ENCODE measurements at places on chromosomes 6 and 20.

DNA sequence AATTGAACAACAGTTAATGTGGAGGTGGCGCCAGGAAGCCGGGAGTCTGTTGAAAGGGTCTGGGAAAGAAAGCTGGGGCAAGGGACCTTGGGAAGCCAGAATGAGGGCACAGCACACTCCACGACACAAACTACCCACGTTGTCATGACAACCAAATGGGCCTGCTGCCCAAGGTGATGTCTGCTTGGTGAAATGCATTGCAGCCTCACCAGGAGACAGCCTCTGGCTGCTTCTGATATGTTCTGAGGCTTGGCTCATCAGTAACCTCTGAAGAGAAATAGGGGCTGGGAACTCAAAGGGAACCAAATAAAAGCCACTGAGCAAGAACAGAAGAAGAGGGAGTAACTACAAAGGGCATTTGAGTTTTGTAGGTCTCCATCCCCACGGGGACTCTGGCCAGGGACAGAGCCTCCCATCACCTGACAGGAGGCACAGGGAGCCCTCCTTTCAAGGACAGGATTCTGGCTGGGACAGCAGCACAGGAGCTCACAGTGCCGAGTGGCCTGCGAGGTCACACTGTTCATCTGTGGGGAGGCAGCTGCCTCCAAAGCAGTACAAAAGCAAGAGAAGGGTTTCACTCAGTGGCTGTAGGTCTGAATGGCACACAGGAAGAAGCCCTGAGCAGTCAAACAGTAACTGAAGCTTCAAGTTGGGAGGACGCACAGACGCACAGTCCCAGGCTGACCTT lies 44.6 kb upstream of the KCNK16 start:
- DNase-seq: no peak

GRCh38 chr6:125201961-125202729 lies 48.6 kb downstream of the TPD52L1 start:
- peak; percentile 94 for DNase-seq

GRCh38 chr6:33450434-33450833 lies 3.9 kb upstream of the ZBTB9 start:
- no peak for DNase-seq

GRCh38 chr6:156308604-156309003 lies 468.6 kb upstream of the ARID1B start:
- no peak for DNase-seq

- DNase-seq: no peak
These were observed 7.1 kb downstream of the TRIM26 start for GRCh38 chr6:30206152-30206551.

DNA sequence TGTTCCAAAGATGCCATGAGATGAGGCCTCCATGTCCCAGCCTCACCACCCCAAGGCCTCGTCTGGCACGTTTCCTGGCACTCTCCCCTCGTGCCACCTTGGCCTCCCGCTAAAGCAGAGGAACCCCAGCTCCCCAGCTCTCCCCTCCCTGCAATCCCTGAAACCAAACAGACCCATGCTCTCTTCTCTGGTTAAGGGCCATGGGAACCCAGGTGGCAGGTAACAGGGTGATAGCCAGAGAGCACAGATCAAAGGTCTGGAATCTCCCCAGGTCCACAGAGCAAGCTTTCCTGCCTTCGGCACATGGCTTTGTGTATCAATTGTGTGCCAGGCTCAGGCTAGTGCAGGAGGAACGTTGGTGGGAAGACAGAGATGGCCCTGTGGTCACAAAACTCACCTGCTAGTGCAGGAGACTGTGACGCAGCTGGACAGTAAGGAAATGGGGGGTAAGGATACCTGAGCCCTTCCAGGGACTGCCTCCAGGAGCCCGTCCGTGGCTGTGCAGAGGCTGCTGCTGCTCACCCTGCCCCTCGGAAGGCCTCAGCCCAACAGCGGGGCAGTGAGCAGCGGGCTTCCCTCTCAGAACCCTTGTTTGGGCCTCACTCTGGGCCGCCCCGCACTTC lies 39.0 kb downstream of the MYH7B start:
- DNase-seq: no peak

GRCh38 chr20:45358282-45359068 lies 4.5 kb upstream of the SYS1 start:
- DNase-seq: no peak

- no peak for DNase-seq
These were observed 1.5 kb downstream of the WDR27 start for GRCh38 chr6:169700296-169700695.

GRCh38 chr6:15243910-15244619 lies 1.8 kb upstream of the JARID2 start:
- no peak for DNase-seq

DNA sequence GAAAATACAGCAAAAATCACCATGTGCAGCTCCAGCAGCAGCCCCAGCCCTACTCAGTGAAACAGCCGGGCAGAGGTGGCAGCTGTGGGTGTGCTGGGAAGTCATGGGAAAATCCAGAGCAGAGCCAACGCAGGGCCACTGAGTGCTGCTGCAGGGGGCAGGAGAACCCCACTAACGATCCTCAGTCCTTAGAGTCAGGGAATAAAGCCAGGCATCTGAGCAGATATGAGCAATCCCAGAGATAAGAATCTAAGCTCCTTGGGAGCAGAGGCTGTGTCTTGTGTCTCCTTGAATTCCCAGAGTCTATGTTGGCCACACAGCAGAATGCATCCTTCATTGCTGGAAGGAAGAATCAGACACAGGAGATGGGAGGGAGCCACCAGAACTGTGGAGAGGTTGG lies 493.1 kb upstream of the MAP3K7 start:
- no peak for DNase-seq

DNA sequence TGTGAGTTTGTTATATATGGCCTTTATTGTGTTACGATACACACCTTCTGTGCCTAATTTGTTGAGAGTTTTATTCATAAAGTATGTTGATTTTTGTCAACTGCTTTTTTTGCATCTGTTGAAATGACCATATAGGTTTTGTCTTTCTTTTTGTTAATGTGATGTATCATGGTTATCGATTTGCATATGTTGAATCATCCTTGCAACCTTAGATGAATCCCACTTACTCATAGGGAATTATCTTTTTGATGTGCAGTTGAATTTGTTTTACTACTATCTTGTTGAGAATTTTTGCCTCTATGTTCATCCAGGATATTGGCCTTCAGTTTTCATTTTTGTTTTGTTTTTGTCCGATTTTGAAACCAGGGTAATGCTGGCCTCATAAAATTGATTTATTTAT lies 45.7 kb upstream of the TPD52L1 start:
- no peak for DNase-seq

DNA sequence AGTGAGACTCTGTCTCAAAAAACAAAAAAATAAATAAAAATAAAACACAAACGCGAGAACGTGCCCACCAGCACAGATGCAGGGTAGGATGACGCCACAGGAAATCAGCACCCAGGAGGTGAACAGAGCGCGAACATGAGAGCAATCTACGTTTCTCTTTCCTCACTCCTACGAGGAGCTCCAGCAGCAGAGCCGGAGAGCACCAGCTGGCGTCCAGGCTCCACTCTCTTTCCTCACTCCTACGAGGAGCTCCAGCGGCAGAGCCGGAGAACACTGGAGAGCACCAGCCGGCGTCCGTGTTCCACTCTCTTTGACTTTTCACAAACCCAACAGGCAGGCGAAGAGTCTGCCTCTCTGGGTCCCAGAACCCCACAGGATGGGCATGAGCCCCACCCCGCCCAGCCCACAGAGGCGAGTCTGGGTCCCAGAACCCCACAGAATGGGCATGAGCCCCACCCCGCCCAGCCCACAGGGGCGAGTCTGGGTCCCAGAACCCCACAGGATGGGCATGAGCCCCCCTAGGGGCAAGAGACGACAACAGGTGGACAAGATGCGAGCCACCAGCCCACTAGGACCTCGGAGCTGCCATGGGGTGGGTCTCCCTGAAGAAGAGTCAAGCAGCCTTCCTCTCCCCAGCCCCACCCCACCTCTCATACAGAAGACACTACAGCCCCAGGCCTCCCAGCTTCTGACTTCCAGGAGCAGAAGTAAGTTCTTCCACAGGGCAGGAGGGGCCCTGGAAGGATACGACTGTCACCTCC lies 20.2 kb downstream of the ZBTB46 start:
- no peak for DNase-seq

- DNase-seq: no peak
These were observed 12.3 kb downstream of the PXT1 start for GRCh38 chr6:36430351-36430750.

DNA sequence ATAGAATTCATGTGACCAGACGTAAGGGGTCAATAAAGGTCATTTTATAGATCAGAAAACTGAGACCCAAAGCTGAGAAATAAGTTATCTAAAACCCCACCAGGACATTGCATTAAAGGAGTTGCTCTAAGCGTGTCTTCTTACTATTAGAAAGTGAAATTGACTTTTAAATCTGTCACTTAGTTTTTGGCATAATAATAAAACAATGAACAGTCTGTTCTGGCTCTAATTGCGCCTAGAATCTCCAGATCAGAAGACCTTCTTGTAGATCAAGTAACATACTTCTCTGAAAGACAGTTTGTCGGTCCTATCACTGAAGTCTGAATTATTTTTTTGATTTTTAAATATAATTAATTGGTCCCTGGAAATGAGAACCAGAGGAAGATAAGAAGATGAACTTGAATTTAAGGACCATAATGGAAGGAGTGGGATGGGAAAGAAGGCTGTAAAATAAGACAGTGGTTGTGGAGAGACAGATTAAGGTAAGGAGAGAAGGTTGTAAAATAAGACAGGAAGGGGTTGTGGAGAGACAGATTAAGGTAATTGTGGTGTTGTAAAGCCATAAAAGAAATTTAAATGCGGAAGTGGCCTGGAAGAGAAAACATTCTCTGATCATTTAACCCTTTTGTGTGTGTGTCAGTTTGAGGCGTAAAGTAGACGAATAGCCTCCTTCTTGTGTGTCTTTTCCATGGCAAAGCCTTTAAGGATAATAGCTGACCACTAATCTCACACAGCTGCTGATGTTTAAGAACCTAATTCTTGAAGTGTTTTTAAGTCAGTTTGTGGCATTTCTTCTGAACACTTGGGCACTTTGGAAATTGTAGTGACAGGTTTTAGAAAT lies 20.1 kb downstream of the TOP1 start:
- DNase-seq: no peak

DNA sequence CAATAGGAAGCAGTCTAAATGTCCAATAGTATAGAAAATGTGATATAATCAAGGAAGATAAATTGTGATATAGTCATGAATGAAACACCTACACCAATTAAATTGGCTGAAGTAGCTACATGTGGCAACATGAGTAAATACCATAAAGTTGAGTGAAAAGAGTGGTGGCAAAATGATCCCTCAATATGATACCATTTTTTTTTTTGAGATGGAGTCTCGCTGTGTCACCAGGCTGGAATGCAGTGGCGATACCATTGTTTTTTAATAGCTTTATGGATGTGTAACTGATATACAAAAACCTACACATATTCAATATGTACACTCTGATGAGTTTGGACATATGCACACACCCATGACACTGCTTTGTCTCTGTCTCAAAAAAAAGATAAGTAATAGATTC lies 20.9 kb upstream of the ILRUN start:
- DNase-seq: no peak

GRCh38 chr6:112682071-112682470 lies 334.9 kb downstream of the RFPL4B start:
- DNase-seq: no peak

DNA sequence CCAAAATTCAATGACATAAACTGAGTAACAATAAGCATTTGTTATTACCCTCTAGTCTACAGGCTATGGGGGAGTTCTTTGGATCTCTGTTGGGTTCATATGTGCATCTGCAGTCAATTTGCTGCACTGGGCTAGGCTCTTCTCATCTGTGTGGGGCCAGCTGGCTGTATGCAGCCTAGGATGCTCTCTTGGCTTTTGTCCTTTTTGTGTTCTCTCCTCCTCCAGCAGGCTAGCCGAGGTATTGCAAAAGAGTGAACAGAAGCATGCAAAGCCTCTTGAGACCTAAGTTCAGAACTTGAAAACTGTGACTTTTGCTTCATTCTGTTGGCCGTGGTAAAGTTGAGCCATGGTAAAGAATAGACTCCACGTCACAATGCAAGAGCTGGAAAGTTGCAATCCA lies 62.8 kb upstream of the FOXO3 start:
- peak; percentile 12 for DNase-seq

- no peak for DNase-seq
These were observed 102.7 kb upstream of the INSM1 start for GRCh38 chr20:20265210-20265609.

DNA sequence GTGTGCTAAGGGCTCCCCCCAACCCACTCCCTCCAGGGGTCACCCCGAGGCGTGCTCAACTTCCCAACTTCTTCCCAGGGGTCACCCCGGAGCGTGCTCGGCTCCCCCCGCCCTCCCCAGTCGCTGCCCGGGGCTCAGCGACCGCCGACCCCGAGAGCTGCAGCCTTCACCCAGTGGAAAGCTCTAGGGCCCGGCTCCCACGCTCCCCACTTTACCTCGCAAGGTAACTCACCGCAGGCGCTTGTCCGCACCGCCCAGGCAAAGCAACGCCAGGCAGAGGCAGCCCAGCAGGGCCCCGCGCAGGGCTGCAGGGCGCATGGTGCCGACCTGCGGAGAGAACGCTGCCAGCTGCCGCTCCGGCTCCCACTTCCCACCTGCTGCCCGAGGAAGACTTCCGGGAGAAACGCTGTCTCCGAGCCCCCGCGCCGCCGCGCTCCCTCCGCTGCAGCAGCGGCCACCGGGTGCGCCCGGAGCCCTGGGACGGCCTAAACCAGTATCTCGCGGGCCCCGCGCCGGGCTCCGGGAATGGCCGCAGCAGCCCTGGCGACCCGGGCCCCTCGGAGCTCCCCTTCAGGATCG lies 396 bp downstream of the RNASET2 start:
- DNase-seq: no peak

DNA sequence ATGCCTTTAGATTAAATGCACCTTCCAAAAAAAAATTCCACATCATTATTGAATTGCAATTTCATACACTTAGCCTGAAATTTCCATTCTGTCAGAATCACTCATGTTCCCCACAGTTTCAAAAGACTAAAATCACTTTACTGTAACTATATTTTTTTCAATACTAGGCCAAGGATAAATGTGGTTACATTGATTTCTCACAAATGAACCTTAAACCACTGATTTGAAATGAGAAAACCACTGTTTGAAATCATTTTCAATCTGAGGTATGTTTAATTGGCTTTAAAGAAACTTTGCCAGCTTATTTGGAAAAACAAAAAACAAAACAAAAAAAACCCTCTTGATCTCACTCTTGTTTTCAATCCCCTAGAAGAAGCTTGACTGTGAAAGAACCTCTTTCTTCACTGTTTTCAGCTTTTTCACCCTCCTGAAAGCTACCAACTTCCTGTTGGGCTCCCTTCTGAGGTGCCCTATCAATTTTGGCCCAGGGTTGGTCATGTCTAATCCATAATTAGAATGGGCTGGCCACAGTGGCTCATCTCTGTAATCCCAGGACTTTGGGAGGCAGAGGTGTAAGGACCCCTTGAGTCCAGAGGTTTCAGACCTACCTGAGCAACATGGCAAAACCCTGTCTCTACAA lies 242.5 kb downstream of the ADGRG6 start:
- DNase-seq: no peak

DNA sequence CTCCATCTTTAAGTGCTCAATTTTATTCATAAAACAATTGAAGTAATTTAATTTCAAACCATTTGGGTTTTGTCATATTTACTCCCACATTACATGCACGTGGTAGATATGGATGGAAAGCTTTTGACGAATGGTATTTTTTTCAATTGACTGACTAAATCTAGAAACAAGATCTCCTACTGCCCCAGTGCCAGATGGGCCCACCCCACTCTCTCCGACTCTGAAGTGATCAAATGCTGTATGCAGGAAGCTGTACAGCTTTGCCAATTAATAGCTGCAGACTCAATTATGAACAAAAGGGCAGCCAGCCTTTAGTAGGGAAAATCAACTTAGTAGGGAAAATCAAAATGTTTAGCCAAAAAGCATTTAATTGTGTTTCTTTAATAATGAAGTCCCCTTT lies 46.2 kb downstream of the PACRG start:
- DNase-seq: no peak

- DNase-seq: no peak
These were observed 50.8 kb downstream of the GRM4 start for GRCh38 chr6:34095136-34095505.
